Progenitor cell of endocrine pancreas (in vitro differentiated cells): ENCODE measurements at places on chromosomes 11 and 22.
A peak's percentile ranks its signal among the peaks of the same experiment; 100 is the strongest.

DNA sequence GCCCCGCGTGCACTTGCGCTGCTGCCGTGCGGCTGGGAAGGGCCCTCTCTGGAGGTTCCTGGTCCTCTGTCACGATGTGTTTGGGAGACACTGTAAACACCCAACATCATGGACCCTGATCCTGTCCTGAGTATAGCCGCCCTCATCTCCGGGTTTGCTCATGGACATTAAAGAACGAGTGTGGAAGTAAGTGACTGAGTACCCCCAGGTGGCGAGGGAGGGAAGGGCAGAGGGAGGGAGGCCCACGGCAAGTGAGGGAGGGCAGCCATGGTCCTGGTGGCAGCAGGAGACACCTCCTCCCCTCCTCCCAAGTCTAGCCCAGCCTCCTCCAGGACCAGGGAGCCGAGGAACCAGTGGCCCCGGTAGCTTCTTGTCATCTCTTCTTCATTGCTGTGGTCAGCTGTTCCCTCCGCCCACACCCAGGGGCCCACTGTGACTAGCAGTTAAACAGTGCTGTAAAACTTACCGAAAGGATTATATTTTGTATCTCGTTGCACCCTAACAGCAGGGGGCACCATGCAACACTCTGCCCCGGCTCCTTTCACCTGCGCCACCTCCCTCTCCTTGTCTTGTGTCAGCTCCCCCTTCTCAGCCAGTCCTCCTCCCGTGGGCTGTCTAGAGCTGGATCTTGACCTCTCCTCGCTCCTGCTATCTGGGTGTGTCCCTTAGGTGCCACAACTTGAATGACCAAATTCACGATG is 566.5 kb upstream of the B3GAT1 start:
- no peaks in the 10 kb centered on the region for H3K36me3 ChIP-seq
- no peak overlapping the region for H3K4me3 ChIP-seq
- no peaks in the 10 kb centered on the region for H3K4me1 ChIP-seq
- H3K27me3 ChIP-seq = peaks cover 26% of the 10 kb centered on the region

DNA sequence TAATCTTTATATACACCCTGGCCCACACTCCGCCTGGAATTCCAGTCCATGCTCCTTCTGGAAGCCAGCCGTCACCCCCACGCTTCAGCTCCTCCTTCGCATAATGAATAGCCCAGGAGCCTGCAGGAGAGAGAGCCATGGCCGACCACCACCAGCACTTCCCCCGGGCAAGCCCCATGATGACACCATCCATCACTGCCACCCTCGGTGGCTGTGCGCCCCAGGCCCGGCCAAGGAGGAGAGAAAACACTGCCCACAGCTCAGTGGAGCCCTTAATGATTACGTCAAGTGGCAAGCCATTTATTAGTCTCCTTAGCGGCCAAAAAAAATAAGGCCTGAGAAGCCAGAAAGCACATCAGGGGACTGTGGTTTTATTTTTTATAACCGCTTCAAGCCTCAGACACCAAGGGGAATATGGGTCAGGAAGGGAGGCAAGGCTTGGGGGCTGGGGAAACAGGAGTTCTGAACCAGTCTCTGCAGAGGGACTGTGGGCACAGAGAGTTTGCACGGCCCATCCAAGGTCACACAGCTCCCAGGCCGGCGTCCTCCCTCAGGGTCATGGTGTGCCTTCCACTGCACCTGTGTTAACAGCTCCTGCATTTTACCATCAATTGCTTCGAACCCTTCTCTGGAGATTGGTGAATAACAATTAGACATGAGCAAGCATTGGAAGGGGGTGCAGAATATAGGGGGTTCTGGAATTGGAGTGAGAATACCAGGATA is 134.3 kb downstream of the MN1 start:
- H3K4me3 ChIP-seq = peak overlapping the region; percentile 16
- no peak for DNase-seq
- peaks cover 5% of the 10 kb centered on the region for H3K27me3 ChIP-seq
- H3K4me1 ChIP-seq = peaks cover 36% of the 10 kb centered on the region
- H3K27ac ChIP-seq = peak overlapping the region; percentile 58
- H3K36me3 ChIP-seq = peaks cover 3% of the 10 kb centered on the region

- no peaks in the 10 kb centered on the region for H3K36me3 ChIP-seq
- DNase-seq = no peak
- H3K27me3 ChIP-seq = no peaks in the 10 kb centered on the region
These were observed 84.9 kb downstream of the C11orf91 start for GRCh38 chr11:33615751-33616150.

- H3K27ac ChIP-seq = no peak overlapping the region
- peaks cover 89% of the 10 kb centered on the region for H3K27me3 ChIP-seq
- H3K36me3 ChIP-seq = no peaks in the 10 kb centered on the region
- no peak overlapping the region for H3K4me3 ChIP-seq
- H3K4me1 ChIP-seq = peaks cover 2% of the 10 kb centered on the region
These were observed 143.8 kb downstream of the ST3GAL4 start for GRCh38 chr11:126499131-126499752.

DNA sequence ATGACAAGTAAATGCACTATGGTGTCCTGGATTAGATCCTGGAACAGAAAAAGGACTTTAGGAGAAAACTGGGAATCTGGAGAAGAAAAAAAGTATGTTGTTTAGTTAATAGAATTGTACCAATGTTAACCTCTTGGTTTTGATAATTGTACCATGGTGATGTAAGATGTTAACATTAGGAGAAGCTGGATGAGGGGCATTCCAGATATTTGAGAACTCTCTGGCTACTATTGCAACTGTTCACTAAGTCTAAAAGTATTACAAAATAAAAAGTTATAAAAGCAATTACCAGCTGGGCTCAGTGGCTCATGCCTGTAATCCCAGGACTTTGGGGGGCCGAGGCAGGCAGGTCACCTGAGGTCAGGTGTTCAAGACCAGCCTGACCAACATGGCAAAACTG is 66.5 kb downstream of the EXT2 start:
- no peaks in the 10 kb centered on the region for H3K27me3 ChIP-seq
- H3K27ac ChIP-seq = no peak overlapping the region
- H3K36me3 ChIP-seq = peaks cover 14% of the 10 kb centered on the region
- peaks cover 6% of the 10 kb centered on the region for H3K4me1 ChIP-seq
- DNase-seq = no peak
- H3K4me3 ChIP-seq = no peak overlapping the region

GRCh38 chr11:36041988-36042611 is 98.2 kb downstream of the LDLRAD3 start:
- no peak overlapping the region for H3K4me3 ChIP-seq
- H3K36me3 ChIP-seq = peaks cover 2% of the 10 kb centered on the region
- H3K4me1 ChIP-seq = no peaks in the 10 kb centered on the region
- no peak overlapping the region for H3K27ac ChIP-seq
- DNase-seq = no peak

DNA sequence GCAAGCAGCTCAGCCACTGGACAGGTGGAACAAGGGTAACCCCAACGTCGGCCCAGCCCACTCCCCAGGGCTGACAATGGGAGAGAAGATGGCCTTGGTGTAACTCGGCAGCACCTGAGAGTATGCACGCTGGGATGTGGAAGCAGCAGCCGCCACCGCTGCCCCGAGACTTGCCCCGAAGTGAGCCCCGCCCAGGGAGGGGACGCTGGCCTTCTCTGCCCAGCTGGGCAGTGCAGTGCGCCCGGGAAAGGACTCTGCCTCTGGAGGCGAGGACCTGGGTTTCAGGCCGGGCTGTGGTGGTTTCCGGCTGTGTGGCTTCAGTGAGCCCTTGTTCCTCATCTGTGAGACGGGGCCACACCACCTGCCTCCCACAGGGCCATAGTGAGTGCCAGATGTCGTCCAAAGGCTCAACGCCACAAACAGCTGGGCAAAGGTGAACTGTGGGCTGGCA is 8.6 kb upstream of the POLDIP3 start:
- no peak for DNase-seq
- H3K36me3 ChIP-seq = peaks cover 6% of the 10 kb centered on the region
- H3K27ac ChIP-seq = no peak overlapping the region

- no peaks in the 10 kb centered on the region for H3K27me3 ChIP-seq
- H3K36me3 ChIP-seq = peaks cover 10% of the 10 kb centered on the region
These were observed 34.2 kb upstream of the FTH1 start for GRCh38 chr11:62001450-62002191.

- no peaks in the 10 kb centered on the region for H3K27me3 ChIP-seq
- H3K27ac ChIP-seq = peak overlapping the region; percentile 94
- peak; percentile 44 for DNase-seq
- peaks cover 26% of the 10 kb centered on the region for H3K4me1 ChIP-seq
- H3K36me3 ChIP-seq = no peaks in the 10 kb centered on the region
- peak overlapping the region; percentile 87 for H3K4me3 ChIP-seq
These were observed 557 bp downstream of the GTPBP1 start for GRCh38 chr22:38706101-38706900.

DNA sequence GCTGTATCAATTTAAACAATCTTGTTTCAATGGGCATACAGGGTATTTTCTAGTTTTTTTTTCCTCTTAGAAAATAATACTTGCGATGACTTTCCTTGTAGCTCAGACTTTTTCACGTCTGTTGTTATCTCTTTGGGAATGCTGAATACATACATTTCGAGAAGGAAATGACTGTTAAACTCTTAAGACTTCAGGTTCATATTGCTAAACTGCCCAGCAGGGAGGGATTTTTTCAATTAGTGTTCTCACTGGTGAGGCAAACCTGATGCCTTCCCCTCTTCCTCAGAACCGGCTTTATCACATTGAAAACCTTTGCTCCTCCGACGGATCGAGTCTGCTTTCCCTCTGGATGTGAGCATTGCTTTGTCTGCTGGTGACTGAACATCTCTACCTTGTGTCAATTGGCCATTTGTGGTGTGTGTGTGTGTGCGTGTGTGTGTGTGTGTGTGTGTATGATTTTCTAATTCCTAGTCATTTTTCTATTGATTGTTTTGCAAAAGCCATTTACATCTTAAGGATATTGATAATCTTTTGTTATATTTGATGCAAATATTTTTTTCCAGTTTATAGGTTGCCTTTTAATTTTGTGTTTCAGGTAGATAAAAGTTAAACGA is 6.6 kb downstream of the NEAT1 start:
- no peak for DNase-seq
- no peaks in the 10 kb centered on the region for H3K36me3 ChIP-seq
- H3K4me3 ChIP-seq = no peak overlapping the region
- H3K4me1 ChIP-seq = peaks cover 38% of the 10 kb centered on the region
- H3K27ac ChIP-seq = no peak overlapping the region
- H3K27me3 ChIP-seq = no peaks in the 10 kb centered on the region

DNA sequence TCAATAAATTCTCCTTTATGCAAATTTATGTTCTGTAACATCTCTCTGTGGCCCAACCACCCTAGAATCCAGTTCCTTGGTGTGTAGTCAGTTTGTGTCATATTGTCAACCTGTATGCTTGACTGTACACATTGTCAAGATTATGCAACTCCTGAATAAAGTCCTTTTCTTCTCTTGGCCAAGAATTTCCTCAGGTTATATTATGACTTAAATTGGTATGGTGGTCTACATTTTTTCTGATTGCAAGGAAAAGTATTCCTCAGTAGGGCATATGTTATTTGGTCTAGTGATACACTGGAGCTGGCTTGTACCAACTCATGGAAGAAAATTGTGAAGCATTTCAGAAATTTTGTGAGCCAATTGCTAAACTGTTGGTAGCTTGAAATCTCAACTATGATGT is 482.8 kb upstream of the CHORDC1 start:
- no peak overlapping the region for H3K27ac ChIP-seq
- H3K36me3 ChIP-seq = no peaks in the 10 kb centered on the region
- peaks cover 8% of the 10 kb centered on the region for H3K4me1 ChIP-seq
- no peak overlapping the region for H3K4me3 ChIP-seq
- peaks cover 15% of the 10 kb centered on the region for H3K27me3 ChIP-seq
- no peak for DNase-seq

DNA sequence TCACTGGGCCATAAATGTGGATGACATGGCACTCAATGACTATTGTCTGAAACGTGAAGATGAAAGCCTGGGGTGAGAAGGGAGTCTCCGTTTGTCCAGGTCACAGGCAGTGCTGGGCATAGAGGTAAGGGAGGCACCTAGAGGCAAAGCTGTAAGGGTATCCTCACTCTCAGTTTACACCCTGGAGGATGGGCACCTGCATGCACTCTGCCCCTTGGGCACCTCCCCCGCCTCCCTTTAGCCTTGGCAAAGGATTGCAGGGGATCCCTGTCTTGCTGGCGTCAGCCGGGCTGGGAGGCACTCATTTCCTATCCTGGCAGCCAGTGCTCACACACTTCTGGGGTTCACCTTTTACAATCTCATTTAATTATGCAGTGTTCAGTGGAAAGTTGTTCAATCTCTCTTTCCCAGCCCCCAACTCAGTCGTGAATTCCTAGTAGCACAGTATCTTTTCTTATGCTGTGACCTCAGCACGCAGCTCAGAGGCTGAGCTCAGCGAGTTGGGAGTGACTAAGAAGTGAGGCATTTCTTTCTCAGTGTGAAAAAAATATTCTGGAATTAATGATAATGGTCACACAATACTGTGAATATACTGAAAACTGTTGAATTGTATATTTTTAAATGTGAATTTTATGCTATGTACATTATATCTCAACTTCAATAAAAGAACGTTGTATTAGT is 866.6 kb downstream of the BRD1 start:
- H3K4me1 ChIP-seq = no peaks in the 10 kb centered on the region
- peak; percentile 6 for DNase-seq
- peaks cover 10% of the 10 kb centered on the region for H3K27me3 ChIP-seq
- no peak overlapping the region for H3K27ac ChIP-seq
- H3K36me3 ChIP-seq = no peaks in the 10 kb centered on the region

DNA sequence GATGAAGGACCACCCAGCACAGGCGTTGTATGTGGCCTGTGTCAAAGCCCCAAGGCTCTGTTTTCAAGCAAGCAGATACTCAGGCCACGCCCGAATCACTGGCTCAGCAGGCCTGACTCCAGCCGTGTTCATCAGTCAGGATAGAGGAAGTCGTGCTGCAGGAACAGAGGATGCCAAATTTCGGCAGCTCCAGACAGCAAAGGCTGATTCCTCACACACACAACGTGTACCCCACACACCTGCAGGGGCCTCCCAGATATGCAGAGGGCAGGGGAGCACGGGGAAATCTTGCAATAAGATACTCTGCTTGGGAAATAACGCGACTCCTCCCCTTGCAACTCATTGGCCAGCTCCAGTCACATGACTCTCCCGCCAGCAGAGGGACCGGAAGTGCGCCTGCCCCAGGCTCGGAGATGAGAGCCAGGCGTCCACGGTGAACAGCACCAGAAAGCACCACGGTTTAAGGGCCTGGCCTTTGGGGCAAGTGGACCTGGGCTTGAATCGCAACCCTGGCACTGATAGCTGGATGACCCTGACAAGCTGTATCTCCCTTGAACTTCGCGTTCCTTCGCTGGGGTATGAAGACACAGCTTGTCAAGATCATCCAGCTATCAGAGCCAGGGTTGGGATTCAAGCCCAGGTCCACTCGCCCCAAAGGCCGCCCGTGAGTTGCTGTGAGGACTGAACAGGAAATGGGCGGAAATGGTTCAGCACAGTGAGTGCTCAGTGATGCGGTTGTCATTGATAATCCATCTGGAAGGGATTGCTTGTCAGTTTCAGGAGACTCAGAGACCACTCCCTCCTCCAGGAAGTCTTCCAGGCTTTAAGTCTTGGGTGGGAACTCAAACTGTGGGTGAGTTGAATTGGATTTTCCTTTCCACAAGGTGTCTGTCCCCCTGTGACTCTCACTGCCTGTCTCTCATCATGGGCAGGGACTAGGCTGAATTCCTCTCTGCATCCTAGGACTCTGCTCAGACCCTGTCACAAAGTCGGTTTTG is 88.5 kb downstream of the MYEOV start:
- H3K36me3 ChIP-seq = peaks cover under 1% of the 10 kb centered on the region
- H3K27me3 ChIP-seq = peaks cover 5% of the 10 kb centered on the region
- H3K4me3 ChIP-seq = no peak overlapping the region
- H3K27ac ChIP-seq = no peak overlapping the region
